ENCODE measurements at places on chromosomes 12 and 14.

- DNase-seq = no peak
Observed at GRCh38 chr12:115730975-115731541, 546.4 kb downstream of the MED13L start.

DNA sequence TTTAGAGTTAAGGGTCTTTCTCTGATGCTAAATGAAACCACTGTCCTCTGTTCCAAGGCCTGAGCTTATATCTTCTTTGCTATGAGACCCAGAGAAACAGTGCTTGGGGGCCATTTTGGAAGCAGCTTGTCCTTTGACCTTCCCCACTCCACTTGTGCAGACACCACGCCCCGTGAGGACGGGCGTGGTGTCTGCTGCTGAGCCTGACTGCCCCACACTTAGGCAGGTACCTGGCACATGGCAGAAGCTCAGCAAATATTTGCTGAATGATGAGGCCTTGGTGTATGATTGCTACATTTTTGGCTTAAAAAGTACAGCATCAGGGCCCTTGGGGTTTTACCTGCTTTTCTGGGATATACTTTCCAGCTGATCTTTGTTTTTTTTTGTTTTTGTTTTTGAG is 69.9 kb downstream of the RASSF3 start:
- no peak for DNase-seq

DNA sequence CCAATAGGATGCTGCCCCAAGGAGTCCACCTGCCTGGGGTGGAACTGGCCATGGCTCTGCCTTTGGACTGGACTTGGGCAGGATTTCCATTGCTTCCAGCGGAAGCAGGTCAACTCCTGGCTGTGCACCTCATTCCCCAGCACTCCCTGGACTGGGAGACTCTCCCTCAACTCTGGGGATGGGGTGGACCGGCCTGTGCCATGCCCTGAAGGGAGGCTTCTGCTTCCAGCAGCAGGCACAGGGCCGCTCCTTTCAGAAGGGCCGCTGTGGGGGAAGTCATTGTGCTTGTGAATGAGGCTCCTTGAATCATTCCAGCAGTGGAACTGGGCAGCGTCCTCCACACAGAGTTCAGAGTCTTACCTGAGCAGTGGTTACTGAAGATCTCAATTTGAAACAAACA is 23.0 kb downstream of the TCHP start:
- no peak for DNase-seq

- DNase-seq = no peak
Observed at GRCh38 chr12:124402248-124403066, 107.6 kb downstream of the RFLNA start.

DNA sequence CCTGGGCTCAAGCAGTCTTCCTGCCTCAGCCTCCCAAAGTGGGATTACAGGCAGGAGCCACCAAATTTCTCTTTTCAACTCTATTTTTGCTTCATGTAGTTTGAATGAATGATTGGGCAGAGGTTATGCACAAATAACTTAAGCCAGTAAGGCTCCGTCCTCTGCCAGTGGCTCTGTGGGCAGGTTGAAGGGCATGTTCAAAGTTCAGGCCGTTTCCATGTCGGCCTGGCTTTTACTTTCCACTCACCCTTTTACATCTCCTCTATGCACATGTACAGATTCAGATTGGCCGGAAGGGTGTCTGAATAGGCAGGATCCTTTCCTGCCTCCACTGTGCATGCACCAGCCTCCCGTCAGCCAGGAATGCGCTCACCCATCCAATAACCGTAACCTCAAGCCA is 132.3 kb downstream of the EML1 start:
- no peak for DNase-seq

GRCh38 chr14:53951627-53952303 is 4.9 kb downstream of the BMP4 start:
- no peak for DNase-seq

DNA sequence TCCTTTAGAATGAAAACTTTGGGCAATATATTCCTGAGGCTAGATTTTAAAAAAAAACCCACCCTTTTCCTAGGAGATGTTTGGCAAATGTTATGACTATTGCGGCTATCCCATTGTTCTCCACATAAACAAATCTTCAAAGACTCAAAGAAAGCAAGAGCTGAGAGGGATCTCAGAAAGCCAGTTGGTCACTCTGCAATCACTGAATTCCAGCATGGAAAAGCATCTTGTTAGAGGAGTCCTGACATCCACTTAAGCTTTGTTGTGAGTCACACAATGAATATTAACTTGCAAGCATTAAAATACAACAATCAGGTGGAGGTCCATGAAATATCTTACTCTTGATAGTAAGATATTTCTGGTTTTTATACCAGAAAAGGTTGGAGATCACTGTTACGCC is 11.0 kb upstream of the PTPRB start:
- no peak for DNase-seq

DNA sequence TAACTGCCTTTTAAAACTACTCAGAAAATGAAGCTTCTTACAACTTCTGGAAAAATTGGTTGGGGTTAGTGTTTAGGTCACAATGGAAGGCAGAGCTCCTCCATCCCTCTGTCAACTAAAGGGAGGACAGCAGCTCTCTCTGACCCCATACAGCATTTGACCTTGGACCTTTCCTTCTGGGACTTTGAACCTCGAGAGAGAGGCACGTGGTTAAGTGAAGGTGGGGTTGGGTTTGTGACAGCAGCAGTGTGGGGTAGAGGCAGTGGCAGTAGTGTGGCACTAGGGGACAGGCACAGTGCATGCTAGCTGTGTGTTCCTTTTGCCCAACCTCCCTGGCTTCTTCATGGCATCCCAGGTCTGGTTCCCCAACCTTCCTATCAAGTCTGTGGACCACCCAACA is 9.4 kb upstream of the C12orf75 start:
- DNase-seq = no peak

DNA sequence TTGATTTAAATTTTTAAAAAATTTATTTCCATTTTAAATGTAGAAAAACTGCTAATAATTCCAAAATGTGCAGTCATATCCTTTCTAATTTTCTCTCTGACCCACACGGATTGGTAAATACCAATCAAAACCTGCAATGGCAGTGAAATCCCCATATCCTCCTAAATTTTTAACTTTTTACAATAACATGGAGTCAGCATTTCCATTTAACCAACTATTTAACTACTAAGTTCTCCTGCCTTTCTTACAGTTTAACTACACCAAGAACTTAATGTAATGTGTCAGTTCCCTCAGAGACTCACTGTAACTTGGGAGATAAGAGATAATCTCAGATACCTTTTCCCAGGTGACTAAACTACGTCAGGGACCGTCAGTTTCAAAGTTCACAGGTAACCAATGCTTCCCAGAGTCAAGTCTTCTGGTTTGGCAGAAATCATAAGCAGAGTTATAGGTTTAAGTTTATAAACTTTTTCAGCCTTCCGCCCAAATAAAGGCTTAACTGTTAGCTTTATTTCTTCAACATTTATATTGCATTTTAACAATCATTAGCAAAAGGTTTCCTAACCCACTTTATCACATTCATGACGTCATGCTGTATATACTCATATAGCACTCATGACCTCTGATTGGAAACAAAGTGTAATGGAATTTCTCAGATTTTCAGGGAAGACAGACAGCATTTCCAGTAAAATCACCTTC is 7.6 kb downstream of the KRAS start:
- no peak for DNase-seq

DNA sequence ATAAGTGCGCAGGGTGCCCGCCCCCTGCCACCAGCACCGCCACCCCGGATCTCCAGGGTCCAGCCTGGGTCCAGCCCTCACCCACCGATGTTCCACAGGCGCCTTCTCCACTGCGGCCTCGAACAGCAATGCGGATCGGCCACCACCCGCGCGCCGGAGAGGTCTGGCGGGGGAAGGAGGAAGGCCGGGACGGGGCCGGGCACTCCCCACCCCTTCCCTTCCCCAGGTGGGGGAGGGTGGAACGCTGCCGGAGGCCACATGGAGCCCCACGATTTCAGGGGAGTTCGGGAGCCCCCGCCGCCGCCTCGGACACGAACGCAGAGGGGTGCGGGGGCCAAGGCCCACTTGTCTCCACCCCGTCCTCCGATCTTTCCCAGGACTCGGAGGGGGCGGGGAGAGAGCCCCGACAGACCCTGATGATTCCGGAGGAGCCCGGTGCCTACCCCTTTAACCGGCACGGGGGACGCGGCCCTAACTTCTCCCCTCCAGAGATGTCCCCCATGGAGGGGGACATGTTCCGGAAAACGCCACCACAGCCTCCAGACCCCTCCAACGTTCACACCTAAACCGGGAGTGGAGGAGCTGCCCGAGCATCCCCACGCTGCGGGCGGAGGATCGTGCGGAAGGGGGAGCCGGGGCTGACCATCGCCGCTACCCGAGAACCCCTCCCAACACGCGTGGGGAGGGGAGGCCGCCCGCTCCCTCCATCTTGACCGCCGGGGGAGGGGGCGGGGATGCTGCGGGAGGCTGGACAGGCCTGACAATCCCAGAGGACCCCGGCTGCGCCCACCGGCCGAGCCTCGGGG is 1.1 kb downstream of the ATXN2 start:
- DNase-seq = peak; percentile 16

- DNase-seq = no peak
Observed at GRCh38 chr12:131290255-131290959, 336.7 kb downstream of the ADGRD1 start.

DNA sequence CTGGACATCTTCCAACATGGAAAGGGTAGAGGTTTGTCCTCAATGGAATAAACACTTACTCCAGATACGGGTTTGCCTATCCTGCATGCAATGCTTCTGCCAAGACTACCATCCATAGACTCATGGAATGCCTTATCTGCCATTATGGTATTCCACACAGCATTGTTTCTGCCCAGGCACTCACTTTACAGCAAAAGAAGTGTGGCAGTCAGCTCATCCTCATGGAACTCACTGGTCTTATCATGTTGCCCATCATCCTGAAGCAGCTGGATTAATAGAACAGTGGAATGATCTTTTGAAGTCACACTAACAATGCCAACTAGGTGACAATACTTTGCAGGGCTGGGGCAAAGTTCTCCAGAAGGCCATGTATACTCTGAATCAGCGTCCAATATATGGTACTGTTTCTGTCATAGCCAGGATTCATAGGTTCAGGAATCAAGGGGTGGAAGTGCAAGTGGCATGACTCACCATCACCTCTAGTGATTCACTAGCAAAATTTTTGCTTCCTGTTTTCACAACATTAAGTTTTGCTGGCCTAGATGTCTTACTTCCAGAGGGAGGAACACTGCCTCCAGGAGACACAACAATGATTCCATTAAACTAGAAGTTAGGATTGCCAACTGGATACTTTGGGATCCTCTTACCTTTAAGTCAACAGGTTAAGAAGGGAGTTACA is 140.4 kb downstream of the SLC35F4 start:
- no peak for DNase-seq

- no peak for DNase-seq
Observed at GRCh38 chr12:153080-153746, 60.7 kb downstream of the SLC6A12 start.

- DNase-seq = no peak
Observed at GRCh38 chr12:125124320-125124966, 59.2 kb downstream of the AACS start.

GRCh38 chr12:38411426-38411825 is 94.9 kb downstream of the ALG10B start:
- DNase-seq = no peak

DNA sequence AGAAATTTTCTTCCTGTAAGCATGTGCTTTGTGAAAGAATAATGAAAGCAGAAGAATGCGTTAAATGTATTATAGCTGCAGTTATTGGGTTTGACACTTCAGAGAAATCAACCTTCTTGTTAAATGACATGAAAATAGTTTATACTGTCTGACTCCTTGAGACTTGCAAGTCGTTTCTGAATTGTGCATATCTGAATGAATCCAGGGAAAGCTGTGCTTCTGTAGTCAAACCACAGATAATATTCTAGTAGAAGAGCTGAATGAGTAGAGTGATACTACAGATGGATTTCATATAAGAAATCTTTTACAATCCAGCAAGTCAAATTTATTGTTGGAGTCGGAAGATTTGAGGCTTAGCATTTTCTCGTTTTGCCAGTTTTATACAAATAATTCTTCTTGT is 343.3 kb downstream of the RAD51B start:
- no peak for DNase-seq

GRCh38 chr12:101591781-101592180 is 3.0 kb upstream of the MYBPC1 start:
- DNase-seq = no peak

DNA sequence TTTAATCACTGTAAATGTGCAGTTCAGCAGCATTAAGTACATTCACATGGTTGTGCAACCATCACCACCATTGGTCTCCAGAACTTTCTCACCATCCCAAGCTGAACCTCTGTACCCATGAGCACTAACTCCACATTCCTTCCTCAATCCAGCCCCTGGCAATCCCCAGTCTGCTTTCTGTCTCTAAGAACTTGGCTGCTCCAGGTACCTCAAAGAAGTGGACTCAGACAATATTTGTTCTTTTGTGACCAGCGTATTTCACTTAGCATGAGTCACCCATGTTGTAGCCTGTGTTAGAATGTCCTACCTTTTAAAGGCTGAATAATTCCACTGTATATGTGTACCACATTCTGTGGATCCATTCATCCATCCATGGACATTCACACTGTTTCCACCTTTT is 64.6 kb downstream of the SLC24A4 start:
- DNase-seq = no peak

DNA sequence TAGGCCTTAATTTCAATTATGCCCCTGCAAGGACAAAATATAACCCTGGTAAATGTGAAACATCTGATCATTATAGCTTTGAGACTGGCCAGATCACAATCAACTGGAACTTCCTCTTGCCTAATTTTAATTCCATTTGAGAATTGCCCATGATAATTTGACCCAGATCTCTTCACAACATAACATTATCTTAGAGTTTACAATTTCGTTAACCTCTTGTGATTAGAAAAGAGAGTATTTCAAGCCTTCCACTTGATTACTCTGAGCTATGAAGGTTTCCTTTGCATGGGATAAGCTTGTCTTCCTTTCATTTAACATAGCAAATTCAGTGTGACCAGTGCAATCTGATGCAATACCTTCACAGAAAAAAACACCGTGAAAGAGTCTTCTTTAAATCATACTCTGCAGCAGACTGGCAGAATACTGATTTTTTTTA is 143.6 kb downstream of the DUSP6 start:
- no peak for DNase-seq

DNA sequence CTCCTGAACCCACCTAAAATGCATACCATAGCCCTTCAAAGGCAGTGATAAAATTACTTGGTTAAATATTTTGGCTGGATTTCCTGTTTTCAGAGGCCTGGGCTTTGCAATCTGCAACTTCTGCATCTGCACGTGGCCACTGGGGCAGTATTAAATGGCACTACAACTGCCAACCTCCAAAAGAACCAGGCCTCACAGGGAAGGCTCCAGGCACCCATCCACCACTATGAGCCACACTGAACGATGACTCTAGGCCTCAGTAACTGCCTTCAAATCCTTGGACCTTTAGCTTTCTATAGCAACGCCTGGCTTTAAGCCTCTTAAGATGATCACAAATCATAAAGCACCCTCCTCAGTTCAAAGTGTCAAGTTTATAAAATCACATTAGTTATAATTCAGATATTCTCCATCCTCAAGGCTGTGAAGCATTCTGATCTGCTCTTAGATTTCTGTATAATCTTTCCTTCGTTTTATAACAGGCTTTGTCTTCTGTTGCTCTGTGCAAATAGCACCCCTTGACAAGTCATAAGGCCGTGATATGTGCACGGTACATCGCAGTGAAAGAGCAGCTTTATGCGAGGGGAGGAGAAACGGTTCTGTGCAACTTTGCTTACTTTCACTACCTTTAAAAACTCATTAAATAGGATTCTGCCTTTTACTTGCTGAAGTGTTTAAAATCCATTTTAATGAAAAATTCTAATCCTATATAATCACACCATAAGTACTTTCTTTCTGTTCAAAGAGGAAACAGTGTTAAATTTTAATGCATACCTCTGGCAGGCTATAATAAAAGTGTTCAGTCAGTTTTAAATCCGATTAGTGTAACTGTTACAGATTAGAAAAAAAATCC is 196.4 kb upstream of the G2E3 start:
- no peak for DNase-seq

All from T-helper 9 cell (primary cell).